ENCODE measurements at places on chromosomes 11 and 22.

DNA sequence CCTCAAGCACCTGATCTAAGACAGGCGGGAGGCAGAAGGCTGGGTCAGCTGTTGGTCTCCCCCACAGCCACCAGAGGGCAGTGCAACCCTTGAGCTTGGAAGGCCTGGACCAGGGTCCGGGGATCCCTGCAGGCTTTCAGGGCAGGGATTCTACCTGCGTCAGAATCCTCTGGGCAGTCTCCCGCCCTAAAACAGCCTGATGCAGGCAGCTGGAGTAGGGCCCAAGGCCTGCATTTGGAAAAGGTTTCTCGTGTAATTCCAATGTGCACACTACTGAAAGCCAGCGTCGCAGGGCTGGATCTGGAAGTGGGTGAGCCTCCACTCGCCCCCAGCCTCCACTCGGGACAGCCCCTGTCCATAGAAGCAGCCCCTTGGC, 31.8 kb downstream of the BID start:
- peak; percentile 82 for DNase-seq

DNA sequence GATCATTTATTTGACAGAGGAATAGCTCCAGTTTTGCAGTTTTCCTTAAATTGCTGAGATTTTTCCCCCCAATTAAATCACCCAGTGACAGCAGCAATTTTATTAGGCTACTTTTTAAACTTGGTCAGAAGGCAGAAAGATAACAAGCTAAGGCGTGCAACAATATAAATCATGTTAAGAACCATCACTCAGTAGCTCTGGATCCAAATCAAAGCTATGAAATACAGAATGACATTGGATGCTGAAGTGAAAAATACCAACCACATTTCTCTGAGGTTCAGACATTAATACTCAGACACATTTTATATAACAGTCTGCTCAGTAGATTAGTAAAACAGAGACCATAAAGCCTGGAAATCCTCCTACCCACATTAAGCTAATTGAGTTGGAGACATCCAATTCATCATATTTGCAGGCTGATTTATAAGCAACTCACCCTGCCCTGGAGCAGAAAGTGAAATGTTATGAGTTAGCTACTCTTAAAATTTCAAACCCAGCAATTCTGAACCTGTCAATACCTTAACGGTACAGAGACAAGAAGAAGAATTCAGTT, 1108.4 kb downstream of the DLG2 start:
- DNase-seq: no peak

- no peak for DNase-seq
Measured at GRCh38 chr11:16880184-16880801, 133.9 kb downstream of the PLEKHA7 start.

GRCh38 chr11:119505861-119506260, 82.9 kb upstream of the THY1 start:
- no peak for DNase-seq

DNA sequence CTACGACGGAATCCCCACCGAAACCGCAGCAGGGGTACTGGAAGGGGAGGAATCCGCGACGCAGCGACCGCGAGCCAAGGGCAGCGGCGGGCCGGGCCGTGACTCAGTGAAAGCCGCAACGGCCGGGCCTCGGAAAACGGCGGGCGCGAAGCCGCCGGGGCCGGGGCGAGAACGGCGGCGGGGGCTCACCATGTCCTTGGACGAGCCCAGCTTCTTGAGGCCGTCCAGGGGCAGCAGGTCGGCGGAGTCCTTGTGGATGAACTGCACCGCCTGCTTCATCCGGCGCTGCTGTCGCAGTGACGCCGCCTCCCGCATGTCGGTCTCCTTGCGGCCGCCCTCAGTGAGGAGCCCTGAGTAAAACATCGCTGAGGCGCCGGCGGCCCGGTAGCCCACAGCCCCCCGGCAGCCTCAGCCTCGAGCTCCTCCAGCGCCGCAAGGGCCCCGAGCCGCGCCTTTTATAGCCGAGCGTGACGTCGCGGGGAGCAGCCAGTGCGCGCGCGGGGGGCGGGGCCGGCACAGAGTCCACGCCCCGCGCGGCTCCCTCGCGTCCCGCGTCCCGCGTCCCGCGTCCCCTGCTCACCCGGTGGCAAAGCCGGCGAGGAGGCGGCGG, at the start of gene NRIP3:
NRIP3 (minus strand) TSS at position 429 of the 610 bp plus-strand sequence; CDS start at position 363, 66 bp downstream.
- DNase-seq: no peak

DNA sequence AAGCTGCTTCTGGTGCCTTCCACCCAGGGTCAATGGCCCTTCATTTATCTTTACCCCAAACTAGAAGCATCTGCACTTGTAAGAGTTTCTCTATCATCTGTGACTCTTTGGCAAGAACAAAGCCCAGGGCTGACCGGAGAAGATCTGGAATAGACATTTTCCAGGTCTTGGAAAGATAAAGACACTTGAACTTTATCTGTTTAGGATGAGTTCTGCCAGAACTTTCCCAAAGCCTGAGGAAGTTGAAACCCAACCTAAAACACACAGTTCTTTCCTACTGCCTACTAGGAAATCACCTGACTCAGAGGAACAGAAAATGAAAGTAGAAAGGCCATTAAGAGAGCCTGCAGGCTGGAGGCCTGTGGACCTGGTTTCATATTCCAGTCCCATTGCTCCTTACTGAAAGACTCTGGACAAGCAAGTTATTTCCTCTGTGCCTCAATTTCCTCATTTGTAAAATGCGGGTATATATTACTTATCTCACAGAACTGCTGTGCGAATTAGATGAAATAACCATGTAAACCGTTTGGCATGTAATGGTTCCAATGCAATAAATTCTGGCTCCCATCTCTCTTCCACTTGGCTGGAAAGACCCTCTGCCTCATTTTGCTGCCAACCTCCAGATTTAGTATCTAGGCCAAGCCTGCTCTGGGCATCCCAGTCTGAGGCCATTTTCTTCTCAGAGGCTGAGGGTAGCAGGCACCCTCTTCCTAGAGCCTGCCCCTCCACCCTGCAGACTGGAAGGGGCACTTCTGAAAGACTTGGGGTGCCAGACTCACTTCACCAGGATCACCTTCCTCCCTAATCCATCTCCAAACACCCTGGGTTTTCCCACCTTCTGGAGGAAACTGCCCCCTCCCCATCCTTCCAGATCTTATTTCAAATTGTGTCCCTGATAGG, 1.2 kb downstream of the UBE2L6 start:
- DNase-seq: no peak

GRCh38 chr11:27757953-27758352, 57.7 kb upstream of the BDNF start:
- DNase-seq: no peak

DNA sequence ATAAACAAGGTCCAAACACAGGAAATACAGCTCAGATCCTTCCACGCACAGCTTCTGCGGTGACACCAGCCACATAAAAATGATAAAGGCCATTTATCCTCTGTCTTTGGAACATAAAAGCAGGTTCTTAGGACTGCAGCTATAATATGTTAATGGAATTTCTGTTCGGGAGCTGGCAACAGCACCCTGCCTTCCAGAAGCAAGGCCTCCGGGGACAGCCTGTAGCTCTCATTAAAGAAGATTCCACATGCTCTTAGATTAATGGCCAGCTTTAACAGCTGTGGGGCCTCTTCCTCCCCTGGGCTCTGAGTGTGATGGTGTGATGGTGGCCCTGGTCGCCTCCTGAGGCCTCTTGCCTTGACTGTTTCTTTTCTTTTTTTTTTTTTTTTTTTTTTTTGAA, 137.3 kb downstream of the CACNA1I start:
- no peak for DNase-seq

- DNase-seq: no peak
Measured at GRCh38 chr11:67252831-67253239, 13.4 kb upstream of the GRK2 start.

- DNase-seq: no peak
Measured at GRCh38 chr22:43901976-43902643, 10.3 kb upstream of the PNPLA5 start.

GRCh38 chr11:108501396-108501795, 3.2 kb upstream of the POGLUT3 start:
- no peak for DNase-seq

GRCh38 chr22:49564666-49565515, 262.8 kb downstream of the BRD1 start:
- DNase-seq: no peak

GRCh38 chr11:10609636-10610035, 41.2 kb upstream of the LYVE1 start:
- DNase-seq: no peak

GRCh38 chr11:17585911-17586695, 39.0 kb downstream of the OTOG start:
- no peak for DNase-seq

DNA sequence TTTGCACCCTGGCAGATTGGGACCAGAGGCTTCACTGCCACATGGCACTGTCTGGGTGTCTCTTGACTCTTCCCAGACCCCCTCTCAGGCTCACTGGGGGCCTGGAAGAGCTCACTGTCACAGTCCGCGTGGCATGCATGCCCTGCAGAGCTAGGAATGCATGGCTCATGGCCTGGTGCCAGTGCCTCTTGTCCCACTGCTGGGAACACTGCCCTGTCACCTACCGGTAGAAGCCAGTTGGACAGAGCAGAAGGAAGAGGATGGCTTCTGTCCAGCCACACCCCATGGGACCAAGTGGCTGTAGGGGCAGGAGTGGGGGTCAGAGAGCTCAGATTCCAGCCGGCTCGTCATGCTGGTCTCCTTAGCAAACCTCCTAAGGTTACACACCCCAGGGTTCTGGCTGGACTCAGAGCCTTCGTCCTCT, 29.7 kb downstream of the MB start:
- DNase-seq: no peak

Data from iPS DF 6.9 (cell line).